Fibroblast of pulmonary artery (primary cell): ENCODE measurements at places on chromosomes 11 and 22.

GRCh38 chr11:62555464-62556107, 9.0 kb upstream of the AHNAK start:
- no peak for DNase-seq

DNA sequence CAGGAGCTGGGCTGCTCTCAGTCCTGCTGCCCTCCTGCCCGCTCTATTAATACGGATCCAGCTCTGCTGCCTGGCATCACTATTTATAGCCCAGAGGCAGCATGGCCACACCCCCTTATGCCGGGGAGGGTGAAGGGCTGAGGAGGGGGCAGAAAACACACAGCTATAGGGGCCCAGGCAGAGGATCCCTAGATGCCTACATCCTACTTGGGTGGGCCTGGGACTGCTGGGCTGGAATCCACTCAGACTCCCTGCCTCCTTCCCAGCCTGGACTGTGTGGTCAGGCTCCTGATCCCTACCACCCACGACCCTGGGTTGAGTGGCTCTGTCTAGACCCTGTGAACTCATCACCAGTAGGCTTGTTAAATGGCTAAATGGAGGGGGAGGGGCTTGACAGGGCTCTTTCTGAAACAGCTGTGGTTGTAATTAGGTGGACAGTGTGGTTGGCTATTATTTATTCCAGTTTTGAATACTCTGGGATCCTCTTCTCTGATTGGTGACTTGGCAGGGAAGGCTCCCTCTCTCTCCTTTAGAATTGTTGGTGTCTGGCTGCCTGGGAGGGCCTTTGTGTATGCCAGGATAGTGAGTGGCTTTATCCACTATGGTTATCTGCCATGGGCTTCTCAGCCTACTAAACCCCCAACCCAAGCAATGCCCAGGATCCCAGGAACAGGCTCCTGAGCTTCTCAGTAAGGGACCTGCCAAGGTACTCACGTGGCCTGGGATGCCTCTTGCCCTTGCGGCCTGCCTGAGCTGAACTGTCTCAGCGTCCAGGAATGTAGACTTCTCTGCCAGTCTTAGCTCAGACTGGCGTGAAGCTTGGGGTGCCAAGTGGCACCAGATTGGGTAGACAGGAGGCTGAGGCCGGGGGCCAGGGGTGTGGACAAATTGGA, 15.2 kb downstream of the PHLDB1 start:
- DNase-seq: peak; percentile 66

GRCh38 chr11:26914968-26915367, 78.9 kb upstream of the FIBIN start:
- DNase-seq: no peak

GRCh38 chr11:60512651-60513225, 2.5 kb upstream of the MS4A13 start:
- no peak for DNase-seq

GRCh38 chr11:6636480-6636879, 17.3 kb upstream of the TPP1 start:
- no peak for DNase-seq

DNA sequence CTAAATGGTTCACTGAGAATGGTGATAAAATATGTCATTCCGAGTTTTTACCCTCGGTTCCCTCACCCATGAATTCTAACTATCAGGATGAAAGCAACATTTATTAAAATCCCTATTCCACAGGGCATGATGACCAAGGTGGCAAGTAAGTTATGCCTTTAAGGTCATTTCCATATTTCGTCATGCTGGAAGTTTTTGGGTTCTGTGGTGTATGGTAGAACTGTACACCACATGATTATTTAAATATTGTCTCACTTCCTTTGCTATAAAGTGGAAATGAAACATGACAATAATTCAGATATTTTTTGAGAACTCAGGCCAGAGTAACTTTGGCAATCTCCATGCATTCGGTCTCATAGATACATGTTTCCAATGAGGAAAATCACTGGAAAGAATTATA, 68.5 kb upstream of the CARD18 start:
- DNase-seq: no peak

- DNase-seq: no peak
Observed at GRCh38 chr11:27386181-27386845, 23.3 kb upstream of the CCDC34 start.

- DNase-seq: no peak
Observed at GRCh38 chr11:87122852-87123251, 85.1 kb downstream of the TMEM135 start.

- DNase-seq: no peak
Observed at GRCh38 chr11:106288822-106289387, 211.4 kb downstream of the AASDHPPT start.
